AG04449 (cell line): ENCODE measurements at places on chromosomes 11 and 22.

GRCh38 chr22:27397036-27397953 is 404.3 kb downstream of the MN1 start:
- no peak for DNase-seq

GRCh38 chr11:44934110-44934509 is 16.6 kb downstream of the TP53I11 start:
- no peak for DNase-seq

DNA sequence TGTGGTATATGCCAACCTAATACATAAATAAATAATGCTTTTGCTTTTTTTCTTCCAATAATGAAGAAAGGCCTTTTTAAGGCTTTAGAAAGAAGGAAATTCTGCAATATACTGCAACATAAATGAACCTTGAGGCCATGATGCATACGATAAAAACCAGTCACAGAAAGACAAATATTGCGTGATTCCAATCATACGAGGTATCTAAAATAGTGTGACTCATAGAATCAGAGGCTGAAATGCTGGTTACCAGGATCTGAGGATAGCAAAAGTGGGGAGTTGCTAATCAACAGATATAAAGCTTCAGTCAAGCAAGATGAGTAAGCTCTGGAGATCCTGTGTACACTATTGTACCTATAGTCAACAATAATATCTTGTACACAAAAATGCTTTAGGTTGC is 24.2 kb downstream of the MS4A6A start:
- no peak for DNase-seq

DNA sequence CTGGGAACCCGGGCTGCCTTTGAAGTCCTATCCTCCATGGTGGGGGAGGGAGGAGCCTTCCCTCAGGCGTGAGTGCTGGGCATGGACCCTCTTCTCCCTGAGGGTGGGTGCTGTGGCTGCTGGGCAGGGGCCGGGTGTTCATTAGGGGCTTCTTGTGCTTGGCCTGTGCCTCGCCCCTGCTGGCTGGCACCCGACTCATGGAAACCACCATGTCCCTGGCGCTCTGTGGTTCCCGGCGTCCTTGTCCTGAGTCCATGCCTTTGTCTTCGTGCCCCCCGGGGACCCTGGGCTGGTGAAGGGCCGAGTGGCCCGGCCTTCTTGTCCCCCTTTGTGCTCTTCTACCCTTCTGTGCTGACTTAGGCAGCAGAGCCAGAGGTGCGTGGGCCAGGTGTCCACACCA is 23.2 kb downstream of the TPCN2 start:
- no peak for DNase-seq

- DNase-seq, result no peak
Observed at GRCh38 chr11:77778549-77778948, 42.0 kb downstream of the RSF1 start.

DNA sequence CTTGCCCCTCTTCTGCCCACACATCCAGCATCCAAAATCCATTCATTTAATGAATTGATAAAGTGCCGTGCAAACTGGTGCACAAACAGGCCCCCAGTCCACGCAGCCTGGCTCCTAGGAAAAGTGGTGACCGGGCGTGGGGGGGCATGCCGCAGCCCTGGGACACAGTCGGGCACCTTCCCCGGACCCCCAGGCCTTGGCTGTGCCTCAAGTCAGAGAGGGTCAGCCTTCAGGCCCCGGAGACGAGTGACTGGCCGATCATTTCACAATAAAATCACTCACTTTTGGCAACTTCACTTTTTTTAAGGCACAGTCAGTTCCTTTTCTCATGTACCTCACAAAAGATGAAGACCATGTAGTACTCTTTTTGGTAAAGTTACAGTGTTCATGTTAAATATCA is 8.0 kb downstream of the CDPF1 start:
- no peak for DNase-seq

GRCh38 chr11:121929581-121929980 is 186.4 kb downstream of the BLID start:
- DNase-seq, result no peak

DNA sequence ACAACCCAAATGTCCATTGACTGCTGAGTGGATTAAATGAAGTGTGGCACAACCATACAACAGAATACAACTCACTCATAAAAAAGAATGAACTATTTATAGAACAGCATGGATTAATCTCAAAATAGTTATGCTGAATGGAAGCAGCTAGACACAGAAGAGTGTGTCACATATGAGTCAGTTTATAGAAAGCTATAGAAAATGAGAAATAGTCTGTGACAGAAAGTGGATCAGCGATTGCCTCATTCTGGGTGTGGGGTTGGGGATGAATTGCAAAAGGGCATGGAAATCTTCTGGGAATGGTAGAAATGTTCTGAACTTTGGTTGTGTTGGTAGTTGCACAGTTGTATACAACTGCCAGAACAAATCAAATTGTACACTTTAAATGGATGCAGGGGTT is 37.4 kb downstream of the PRR5L start:
- DNase-seq, result no peak
